ENCODE measurements at places on chromosomes 3 and 15.

GRCh38 chr15:81485806-81486205, 111.8 kb upstream of the TMC3 start:
- no peak for DNase-seq

DNA sequence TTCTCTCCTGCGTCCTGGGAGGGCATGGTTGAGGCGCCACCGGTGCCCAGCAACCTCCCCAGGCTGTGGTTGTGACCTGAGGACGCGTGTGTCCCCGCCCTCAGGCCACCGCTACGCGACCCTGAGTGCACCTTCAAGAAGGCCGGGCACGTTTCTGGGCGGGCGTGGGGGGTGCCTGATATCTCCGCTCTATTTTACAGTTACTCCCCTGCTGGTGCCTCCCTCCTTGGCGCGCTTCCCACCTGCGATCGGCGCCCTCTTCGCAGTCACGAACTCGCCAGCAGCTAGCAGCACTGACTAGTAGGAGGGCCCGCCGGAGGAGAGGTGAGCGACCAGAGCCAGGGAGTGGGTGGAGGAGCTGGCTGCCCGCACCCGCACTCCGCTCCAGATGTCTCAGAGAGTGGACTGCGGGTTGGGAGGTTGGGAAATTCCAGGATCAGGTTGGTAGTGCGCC, 43.2 kb upstream of the POLG start:
- DNase-seq: no peak

DNA sequence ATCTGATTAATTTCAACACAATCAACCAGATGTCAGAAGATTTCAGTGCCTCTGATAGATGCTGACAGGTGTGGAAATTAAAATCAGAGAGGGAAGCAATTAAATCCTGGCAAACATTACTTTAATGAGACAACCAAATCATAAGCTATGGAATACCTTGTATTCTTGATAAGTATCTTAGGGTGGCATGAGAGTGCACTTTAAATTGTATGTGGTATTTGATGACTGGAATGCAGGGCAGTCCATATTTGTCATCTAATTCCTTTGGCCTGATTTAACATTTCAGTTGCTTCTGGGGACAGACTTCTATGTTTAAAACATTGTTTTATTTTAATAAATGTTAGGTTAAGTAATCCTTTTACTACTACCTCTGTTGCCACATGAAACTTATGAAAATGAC, 184.1 kb downstream of the LPP start:
- DNase-seq: no peak

GRCh38 chr15:94917068-94917467, 685.7 kb downstream of the MCTP2 start:
- DNase-seq: no peak

DNA sequence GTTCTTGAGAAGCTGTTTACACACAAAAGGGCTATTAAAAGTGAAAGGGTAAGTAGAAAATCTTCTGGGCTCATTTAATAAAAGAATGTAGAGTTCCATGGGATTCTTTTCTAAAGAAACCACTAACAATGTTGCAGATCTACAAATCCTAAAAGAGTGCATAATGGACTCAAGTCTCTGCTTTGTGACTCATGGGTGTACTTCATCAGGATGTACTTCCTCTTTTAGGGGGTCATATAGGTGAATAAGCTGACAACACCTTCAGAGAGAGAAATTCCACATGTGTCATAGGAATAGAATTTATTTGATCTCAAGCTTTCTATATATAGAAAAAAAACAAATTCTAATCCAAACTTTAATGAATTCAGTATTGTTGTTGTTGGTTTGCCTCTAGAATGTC, 355.5 kb downstream of the TIGIT start:
- no peak for DNase-seq

- no peak for DNase-seq
These were observed 120.5 kb downstream of the POLR2M start for GRCh38 chr15:57827021-57827420.

DNA sequence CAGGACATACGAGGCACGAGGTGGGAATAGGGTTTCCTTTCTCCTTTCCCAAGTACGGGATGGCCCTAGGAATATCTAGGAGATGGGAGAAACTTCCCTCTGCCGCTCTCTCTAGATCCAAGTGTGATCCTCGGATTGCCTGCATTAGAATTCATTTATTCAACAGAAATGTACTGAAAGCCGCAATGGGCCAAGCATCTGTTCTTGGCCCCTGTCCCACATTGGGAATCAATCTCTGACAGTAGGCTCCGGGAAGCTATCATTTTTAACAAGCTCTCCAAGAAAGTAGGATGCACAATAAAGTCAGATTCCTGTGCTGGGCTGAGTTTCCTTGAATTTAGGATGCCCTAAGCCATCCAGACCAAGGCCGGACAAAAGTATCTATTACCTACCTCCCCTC, 37.2 kb upstream of the CA12 start:
- no peak for DNase-seq

- DNase-seq: no peak
These were observed 1.8 kb downstream of the EPM2AIP1 start for GRCh38 chr3:36991147-36991546.

GRCh38 chr15:72758182-72758581, 25.4 kb downstream of the ADPGK start:
- DNase-seq: no peak

DNA sequence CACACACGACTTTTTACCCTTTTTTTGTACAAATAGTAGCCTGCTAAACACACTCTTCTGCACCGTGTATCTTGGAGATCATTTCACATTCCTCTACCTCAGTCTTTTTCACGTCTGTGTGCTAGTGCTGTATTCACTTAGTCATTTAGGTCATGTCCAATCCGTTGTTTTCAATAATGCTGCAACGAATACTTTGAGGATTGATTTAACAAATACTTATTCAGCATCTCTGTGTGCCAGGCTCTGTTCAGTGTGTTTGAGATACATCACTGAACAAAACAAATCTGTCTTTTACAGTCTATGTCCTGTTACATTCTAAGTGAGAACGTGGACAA, 882 bp downstream of the JMJD7 start:
- no peak for DNase-seq

- no peak for DNase-seq
These were observed 222.9 kb downstream of the TPRG1 start for GRCh38 chr3:189394599-189395121.

DNA sequence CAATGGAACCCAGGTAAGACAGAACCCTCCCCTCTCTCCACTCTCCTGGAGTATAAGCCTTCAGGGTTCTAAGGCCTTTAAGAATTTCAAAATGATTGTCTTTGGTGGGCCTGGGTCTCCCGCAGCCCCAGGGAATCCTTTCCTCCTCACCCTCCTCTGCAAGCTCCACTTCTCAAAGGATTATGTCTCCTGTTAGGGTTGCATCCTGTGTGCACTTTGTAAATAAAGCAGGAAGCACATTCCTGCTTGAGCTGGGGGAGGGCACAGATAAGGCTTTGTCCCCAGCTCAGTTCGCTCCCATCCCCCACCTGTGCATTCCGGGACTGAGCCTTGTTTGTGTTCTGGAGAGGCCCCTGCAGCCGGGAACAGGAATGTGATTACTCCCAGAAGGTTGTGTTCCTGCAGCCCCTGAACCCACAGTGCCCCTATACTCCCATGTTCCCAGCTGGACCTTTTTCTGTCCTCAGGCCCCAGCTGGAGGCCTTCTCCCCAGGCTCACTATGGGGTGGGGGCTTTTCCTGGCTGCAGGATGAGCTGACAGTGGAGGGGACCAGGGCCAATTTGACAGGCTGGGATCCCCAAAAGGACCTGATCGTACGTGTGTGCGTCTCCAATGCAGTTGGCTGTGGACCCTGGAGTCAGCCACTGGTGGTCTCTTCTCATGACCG, 9.5 kb downstream of the TYRO3 start:
- DNase-seq: peak; percentile 81

- no peak for DNase-seq
These were observed 64.6 kb downstream of the RPN1 start for GRCh38 chr3:128585974-128586373.

- no peak for DNase-seq
These were observed 18.0 kb upstream of the RAD18 start for GRCh38 chr3:8981296-8981695.

GRCh38 chr3:77146004-77146403, 106.1 kb downstream of the ROBO2 start:
- DNase-seq: no peak

DNA sequence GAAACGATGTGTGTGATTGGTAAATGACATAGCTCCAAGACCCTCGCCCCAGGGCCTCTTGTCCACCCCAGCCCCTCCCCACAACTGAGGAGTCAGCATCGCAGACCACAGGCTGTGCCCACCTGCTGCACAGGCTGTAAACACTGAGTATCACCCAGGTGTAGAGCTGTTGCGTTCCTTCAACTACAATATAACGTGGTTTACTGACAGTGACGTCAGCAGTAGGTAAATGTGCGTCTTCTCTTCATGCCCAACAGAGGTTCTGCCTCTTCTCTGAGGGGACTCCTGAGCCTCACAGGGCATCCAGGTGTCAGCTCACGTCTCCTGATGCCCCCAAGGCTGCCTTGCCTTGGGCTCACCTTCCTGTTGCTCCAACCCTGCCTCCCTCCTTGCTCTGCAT, 395.1 kb downstream of the CACNA2D3 start:
- no peak for DNase-seq

DNA sequence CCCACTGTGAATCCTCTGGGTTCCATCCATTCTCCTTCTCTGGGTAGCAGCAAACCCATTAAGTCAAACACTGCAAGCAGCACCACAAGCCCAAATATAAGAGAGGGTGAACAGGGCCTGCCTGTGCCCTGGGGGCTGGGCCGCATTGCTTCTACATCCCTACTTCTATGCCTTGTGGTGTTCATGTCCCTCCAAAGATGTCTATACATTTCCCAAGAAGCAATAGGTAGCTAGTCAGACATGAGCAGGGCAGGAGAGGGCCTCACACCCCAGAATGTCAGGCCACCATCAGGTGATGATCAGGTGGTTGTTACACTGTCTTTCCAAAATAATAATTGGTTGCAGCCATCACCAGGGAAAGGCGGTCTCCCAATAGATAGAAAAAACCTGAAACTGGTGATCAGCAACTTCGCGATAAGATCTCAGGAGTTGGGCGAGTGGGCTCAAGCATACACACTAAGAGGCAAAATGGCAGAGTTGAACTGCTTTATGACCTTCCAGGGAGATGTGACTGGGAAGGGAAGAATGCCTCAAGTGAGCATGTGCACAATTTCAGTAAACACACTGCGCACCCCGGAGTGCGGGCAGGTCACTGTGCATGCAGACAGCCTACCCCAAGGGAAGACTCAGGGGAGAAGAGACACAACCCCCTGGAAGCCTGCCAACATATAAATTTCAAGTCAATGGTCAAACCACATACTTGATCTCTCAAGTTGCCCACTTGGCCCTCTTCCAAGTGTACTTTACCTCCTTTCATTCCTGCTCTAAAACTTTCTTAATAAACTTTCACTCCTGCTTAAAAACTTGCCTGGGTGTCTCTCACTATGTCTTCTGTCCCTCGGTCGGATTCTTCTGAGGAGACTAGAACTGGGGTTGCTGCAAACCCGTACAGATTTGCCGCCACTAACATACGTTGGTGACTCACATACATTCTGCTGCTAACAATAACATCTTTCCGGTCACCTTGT, 39.9 kb downstream of the KLF15 start:
- no peak for DNase-seq

DNA sequence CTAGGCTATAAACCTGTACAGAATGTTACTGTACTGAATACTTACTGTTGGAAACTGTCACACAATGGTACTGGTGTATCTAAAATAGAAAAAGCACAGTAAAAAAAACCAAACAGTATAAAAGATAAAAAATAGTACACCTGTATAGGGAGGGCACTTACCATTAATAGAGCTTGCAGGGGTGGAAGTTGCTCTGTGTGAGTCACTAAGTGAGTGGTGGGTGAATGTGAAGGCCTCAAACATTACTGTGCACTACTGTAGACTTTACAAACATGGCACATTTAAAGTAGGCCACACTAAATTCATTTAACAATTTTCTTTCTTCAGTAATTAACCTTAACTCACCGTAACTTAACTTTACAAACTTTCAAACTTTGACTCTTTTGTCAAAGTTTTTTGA, 22.0 kb downstream of the B3GALNT1 start:
- DNase-seq: no peak

DNA sequence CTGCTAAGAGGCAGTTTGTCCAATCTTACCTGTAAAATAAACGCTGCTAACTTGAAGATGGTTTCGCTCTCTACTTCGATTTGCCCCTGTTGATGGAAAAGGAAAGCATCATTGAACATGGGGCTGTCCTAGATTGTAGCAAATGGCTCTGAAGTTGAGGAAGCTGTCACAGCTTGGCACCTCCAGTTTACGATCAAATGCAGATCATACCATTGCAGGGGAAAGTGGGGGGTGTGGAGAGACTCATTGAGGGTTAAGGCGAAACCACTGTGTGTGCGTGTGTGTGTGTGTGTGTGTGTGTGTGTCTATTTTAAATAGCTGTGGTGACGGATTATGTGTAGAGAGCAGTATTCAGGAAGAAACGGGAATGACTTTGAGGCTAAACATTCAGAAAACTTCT, 127.6 kb upstream of the LMOD3 start:
- DNase-seq: peak; percentile 77

- no peak for DNase-seq
These were observed 30.1 kb downstream of the FAIM start for GRCh38 chr3:138638641-138639040.

DNA sequence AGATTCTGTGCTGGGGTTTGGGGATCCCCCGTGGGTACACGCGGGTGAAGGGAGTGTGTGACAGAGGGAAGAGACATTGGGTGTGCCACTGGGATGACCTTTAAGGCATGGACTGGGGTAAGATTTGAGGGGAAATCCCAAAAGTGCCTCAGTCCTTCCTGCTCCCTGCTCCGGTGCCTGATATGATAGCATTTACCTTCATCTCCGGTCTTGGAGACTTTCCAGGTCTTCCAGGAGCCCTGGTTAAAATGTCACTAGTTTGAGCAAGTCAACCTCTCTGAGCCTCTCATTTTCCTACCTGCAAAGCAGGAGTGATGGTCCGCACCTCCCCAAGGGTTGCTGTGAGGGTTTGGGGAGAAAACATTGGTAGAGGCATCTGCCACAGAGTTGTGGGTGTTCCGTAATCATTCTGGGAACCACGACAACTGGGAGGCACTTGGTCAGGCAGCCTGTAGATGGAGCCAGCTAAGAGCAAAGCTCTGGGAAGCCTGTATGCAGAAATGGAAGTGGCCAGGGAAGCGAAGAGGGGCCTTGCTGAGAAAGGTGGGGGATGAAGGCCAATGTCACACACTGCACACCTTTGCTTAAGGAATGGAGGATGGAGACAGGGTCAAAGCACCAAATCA, 33.9 kb upstream of the KIF23 start:
- peak; percentile 27 for DNase-seq

DNA sequence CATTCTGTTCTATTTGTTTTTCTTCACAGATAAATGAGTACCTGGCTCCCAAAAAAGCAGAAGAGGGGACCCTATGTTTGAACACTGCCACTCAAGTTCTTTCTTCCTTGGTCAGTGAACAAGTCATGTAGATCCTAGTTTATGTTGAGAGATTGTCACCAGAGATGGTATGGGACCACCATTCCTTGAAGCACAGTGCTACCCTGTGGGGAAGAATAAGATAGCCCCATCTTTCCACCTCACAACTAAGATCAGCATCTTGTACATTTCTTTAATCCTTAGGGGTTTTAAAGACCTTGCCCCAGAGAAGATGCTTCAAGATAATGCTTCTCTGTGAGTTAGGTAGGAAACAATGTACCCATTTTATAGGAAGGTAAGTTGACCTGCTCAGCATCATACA, 233.5 kb upstream of the WNT5A start:
- DNase-seq: no peak

- no peak for DNase-seq
These were observed 48.5 kb upstream of the FURIN start for GRCh38 chr15:90819850-90820249.

GRCh38 chr15:69509131-69509530, 56.5 kb downstream of the RPLP1 start:
- no peak for DNase-seq

- DNase-seq: no peak
These were observed 30.7 kb downstream of the FMN1 start for GRCh38 chr15:33163816-33164215.

All from Ammon's horn (tissue), 1 donor.